Hepatocyte (in vitro differentiated cells): ENCODE measurements at places on chromosomes 2 and 18. TPM values are rescaled to one million over a fixed set of nuclear protein-coding genes. Genes with fewer than 3 reads are reported as not detected.

Gene HOXD8
- total RNA-seq: 1.3 TPM in 2 replicates

Gene DUSP2
- total RNA-seq: 7.2 and 11.3 TPM in 2 replicates

Gene ZNF521
- total RNA-seq: 13.3 and 16.3 TPM in 2 replicates

Gene LAMA3
- 52.1 and 63.3 TPM in 2 replicates for total RNA-seq

Gene PKDCC
- total RNA-seq: 278 and 339 TPM in 2 replicates

Gene CNDP1
- total RNA-seq: not detected in 2 replicates

Gene ACVR1C
- total RNA-seq: 2.4 and 3.0 TPM in 2 replicates

Gene TUBA4B
- 0.13 TPM in 1 of 2 replicates, not detected in the other for total RNA-seq

Gene POTEI
- total RNA-seq: 1.9 and 2.9 TPM in 2 replicates

Gene STAT4
- total RNA-seq: 6.1 and 6.6 TPM in 2 replicates
